Aorta (tissue), 5 donors: ENCODE measurements at places on chromosomes 3 and 15.

DNA sequence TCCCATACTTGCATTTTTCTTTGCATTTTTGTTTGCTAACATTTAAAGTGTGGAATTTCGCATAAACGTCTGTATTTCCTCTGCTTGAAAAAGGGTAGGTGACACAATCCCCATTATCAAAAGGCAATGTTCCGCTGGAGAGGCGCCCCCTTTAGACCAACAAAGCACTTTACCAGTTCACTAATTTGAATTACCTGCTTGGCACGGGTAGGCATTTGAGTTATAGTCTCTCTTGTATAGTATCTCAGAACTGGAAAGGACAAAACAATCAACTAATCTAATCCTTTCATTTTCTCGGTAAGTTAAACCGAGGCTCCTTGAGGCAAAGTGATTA lies 775 bp upstream of the CCDC39 start:
- no peak for DNase-seq

DNA sequence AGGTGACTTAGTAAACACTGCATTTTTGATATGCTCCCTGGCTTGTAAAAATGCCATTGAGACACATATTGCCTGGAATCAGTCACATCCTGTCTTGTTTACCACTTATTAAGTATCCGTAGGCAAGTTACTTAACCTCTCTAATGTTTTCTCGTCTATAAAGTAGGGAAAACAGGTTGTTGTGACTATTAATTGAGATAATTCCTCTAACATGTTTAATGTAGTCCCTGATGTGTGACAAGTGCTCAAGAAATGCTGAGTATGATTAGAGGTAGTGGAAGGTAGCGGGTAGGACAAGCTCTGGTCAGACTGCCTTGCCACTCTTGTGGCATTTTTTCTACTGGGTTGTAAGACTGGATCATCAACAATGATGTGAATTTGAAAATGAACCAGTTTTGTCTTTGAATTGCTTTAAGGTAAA lies 54.1 kb downstream of the NFKBIZ start:
- DNase-seq = no peak

- no peak for DNase-seq
Measured at GRCh38 chr3:98600412-98601095, 7.1 kb upstream of the CPOX start.

DNA sequence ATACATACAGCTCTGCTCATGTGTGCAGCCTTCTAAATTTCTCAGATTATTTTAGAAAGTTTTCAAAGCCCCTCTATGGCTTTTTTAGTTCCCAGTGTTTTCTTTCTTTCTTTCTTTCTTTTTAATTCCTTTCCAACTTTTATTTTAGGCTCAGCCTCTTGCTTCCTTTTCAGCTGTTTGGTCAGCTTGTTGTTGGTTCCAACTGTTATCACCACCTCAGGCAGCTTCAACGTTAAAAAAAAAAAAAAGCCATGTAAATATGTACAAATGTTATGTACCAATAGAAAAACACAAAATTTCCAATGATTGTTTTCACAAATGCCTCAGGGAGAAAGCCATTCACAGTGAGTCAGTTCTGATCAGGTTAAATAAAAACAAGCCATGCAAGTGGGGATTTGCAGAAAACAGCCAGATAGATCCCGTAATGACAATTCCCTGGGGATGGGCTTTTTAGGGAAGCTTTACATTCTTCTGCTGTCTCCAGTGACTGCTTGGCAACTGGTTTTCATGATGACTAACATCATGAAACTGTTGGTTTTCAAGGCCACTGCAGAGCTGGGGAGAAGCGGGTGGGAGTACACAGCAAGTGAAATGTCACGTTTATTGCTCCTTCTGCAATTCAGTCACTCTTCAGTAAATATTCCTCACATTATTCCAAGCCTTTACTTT lies 908.4 kb downstream of the EPHA3 start:
- DNase-seq = no peak

DNA sequence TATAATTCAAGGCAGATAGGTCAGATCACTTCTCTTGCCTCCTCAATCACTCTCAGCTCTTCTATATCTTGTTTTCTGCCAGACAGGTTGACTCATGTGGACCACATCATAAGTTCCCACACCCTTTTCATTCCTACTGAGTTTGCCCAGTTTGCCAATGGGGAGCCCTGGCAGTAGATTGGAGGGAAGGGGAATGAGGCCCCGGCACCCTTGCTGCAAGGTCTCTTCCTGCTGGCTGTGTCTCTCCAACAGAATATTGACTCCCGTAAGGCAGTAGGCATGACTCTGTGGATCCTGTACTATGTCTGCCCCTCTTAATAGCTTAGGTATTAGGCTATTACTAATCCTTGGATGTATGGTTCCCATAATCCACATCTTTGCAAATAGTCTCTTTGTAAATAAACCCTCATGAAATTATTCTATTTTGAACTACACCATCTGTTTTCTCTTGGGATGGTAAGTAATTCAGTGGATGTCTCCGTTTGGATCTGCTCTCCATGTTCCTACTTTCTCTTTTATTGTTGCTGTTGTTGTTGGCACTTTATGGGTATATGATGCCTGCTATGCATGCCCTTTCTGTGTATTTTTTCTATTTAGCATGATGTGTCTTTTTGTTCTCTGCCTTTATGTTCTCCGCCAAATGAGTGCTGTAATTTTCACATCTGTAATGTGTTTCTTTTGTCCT lies 65.5 kb upstream of the DCBLD2 start:
- no peak for DNase-seq

GRCh38 chr3:106135451-106136160 lies 266.8 kb upstream of the CBLB start:
- no peak for DNase-seq

- no peak for DNase-seq
Measured at GRCh38 chr3:177430653-177431052, 233.4 kb upstream of the TBL1XR1 start.

DNA sequence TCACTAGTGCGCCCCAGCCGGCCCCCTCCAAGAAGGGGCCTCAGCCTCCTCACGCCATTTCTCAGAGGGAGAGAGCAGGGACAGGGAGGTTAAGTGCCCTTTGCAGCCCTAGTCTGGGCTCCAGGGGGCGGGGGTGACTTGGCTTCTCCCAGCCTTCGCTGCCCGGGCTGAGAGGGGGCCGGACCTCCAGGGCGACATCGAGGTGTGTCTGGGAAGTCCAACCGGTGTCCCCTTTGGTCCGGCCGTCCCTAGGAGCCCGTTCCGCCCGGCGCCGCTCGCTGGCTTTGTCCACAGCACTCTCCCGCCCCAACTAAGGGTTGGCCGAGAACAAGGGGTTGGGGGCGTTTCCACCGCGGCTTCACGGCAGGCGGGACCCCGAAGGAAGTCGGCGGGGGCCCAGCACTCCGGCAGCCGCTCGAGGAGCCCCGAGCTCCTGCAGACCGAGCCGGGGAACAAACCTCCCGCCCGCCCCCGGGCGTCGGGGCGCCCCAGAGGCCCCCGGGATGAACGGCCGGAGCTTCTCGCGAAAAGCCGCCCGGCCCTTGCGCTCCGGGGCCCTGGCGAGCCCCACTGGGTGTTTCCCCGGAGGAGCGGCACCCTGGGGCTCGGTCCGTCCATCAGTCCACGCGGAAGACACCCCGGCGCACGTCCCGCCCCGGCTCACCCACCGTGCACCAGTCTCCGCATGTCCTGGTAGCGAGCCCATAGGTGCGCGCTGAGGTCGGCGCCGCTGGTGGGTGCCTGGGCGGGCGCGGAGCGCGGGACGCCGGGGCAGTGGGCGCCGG lies 627 bp downstream of the NT5DC2 start:
- peak; percentile 84 for DNase-seq

GRCh38 chr3:89877230-89877629 lies 769.8 kb downstream of the EPHA3 start:
- DNase-seq = peak; percentile 53

DNA sequence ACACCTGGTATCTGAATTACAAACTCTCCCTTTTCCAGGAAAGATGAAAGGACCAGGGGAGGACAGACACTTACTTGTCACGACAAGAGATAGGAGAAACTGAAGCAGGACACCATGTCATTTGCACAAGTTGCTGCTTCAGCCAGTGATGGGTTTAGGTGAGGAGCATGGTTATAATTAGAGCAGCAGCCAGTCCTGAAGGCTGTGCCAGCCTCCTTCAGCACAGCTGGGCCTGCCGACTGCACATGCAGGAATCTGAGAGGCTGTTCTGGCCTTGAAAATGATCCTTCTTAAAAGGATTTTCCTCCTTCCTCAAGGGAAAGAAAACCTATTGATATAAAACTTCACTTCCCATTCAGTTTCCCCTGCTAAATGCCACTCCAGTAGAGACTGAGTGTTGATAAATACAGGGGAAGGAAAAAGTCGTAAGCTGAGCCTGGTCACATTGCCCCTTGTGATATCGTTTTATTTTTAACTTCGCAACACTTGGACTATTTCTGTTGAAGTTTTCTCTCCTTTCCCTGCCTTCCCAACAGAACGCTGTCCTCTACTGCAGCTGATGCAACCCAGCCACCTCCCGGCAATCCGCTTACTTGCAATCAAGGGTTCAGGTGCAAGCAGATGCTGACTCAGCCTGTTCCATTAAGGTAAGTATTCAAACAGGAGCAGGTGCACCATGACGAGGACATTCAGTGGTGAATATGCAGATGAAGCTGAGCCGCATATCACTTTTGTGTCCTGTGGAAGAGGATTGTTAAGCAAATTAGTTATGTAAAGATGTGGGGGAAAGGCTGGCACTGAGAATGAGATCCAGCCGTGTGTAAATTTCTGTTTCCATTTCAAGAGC lies at the start of gene FBXO40:
Gene FBXO40, plus strand, starts transcription at position 524 of the 847 bp plus-strand sequence. CDS start 27,197 bp downstream, outside the sequence.
- DNase-seq = no peak

GRCh38 chr15:27410996-27411605 lies 440.1 kb downstream of the GABRG3 start:
- DNase-seq = no peak

DNA sequence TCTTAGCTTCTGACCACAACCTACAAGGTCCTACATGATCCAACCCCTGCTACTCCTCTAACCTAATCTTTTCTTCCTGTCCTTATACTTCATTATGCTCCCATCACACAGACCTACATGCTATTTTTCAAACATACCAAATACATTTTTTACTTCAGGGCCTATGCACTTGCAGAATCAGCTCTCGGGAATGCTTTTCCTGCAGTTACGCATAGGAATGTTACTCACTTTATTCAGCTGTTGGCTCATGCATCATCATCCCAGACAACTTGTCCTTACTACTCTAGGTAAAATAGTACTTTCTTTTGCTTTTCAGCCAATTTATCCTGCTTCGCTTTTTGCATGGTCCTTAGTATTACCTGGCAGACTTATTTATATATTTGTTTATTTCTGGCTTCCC lies 105.6 kb downstream of the OXSM start:
- no peak for DNase-seq

DNA sequence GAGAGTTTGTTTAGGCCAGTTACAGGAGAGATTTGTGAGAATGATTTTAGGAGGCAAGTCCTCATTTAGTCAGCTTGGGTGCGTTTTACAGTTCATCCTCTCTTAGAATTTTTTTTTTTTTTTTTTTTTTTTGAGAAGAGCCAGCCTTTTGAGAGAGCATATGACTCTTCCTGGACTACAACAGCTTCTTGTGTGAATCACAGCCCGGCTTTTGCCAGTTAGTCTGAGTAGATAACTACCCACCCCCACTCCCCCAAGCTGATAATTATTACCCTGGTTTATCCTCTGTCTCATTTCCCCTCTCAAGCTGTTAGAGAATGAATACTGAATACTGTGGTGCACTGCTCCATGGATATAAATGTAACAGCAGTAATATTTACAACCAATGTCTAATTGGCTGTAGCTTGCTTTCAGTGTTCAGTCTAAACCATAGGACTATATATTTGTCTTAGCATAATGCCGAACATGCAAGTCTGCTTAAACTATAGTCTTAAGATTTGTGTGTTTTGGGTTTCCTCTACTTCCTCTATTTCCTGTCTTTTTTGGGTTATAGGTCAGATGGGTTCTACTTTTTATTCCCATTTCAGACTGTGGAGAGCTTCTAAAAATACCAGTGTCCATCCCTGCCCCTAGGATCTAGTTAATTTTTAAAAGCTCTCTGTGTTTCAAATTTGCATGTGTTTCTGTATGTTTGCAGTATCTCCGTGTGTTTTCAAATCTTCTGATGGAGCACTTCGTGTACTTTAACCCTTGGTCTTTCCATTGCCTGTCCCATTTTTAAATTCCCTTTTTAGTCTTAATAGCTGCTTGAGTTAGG lies 8.0 kb downstream of the CHD2 start:
- DNase-seq = no peak

GRCh38 chr15:34365091-34365825 lies 1.7 kb downstream of the LPCAT4 start:
- no peak for DNase-seq

DNA sequence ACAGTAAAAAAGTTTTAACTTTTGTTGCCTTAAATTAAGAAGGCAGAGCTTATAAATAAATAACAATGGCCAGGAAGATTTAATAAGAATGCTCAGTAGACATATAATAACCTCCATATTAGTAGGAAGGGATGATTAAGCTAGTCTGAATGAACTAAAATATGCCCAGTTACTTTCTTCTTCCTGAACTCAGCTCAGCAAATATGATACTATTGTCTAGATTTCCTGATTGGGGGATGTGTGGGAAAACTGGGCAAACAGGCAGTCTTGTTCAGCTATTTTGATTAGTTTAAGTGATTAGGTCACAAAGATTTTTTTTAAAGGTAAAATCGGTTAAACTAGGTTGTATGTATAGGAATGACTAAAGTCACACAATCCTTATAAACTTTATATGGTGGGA lies 167.2 kb upstream of the SLC2A2 start:
- DNase-seq = no peak

DNA sequence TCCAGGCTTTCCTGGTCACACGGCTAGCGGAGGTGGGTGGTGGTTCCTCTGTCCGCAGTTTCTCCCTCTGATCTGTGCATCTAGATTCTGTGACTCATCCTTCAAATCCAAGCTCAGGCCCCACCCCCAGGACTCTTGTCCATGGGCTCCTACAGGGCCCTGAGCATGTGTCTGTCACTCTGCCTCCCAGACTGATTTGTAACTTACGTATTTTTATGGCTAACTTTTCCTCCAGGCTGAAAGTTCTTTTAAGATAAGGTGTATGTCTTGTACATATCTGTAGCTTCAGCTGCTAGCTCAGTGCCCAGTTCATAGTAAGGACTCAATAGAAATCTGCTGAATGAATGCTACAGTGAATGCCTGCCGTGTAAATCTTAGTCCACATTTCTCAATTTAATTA lies 8.0 kb downstream of the ESYT3 start:
- DNase-seq = no peak

DNA sequence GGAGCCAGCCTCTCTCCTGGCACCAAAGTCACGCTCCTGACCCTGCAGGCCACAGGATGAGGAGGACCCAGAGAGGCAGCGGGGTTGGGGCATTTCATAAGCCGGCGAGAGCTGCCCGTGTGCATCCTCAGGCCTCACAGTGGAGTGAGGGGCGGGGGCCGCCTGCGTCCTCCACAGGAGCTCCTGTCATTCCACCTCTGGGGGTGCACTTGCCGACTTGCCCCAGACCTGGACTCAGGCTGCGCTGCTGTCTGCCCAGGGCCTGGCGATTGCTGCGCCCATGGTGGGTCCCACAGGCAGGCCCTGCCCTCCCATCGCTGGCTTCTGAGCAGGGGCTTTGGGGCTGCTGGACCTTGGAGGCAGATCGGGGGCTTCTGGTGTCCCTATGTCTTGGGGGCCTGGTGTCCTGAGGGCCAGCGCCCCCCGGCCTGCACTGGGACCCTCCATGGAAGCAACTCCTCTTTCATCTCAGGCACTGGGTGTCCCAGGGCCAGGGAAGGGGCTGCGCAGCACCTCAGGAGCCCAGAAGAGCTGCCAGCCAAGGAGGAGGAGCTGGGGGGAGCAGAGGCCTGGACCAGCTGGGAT lies 184.0 kb downstream of the GOLGA6L6 start:
- peak; percentile 83 for DNase-seq

- DNase-seq = no peak
Measured at GRCh38 chr3:128492671-128493569, at the start of gene GATA2. Gene GATA2, minus strand, starts transcription at chr3:128493201. Its CDS starts 6,170 bp downstream, at chr3:128487031.
